ENCODE measurements at places on chromosomes 7 and 10.

DNA sequence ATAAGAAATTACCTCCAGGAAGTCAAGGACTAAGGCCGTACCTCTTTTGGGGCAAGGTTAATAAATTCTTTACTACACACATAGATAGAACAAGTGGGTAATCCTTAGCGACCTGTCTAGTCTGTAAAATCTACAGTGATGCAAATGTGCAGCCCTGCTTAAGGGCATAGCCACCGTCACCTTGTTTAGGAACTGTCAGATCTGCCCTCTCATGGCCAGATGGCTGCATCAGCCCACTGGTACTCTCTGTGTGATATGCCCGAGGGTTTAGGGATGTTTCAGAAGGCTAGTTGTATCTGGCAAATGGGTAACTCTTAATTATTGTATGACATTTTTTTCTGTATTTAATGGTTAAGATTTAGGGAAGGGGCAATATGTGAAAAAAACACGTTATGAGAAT is 74.3 kb downstream of the NRG3 start:
- DNase-seq = no peak

DNA sequence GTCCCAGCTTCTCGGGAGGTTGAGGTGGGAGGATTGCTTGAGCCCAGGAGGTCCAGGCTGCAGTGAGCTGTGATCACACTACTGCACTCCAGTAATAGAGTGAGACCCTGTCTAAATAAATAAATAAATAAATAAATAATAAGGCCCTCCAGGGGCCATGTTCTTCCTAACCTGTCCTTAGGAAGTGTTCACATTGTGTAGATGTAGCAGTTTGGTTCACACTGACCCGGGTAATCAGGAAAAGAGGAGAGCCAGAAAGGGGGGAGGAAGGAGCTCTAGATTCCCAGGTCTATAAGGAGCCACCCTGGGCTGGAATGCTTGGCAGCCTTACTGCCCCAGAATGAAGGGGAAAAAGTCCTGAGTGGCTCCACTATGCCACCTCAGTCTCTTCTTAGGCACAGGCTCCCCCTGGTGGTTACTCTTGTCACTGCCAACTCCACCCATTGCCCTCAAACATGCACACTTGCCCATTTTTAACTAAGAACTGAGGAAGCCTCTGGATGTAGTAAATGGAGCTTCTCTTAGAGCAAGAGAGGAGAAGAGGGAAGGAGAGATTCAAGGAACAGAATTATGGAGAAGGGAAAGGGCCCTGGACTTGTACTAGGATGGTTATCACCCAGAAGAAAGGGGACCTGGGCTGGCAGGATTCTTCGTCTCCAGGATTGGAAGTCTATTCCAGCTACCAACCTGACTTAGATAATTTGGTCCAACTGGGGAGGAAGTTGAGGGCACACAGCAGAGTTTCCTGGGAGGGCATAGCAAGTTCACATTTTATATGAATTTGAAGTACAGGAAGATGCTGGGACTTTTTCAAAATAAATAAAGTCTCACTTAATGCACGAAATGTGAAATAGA is 7.8 kb downstream of the HPS6 start:
- DNase-seq = peak; percentile 90

- no peak for DNase-seq
Measured at GRCh38 chr7:81327468-81328266, 408.8 kb upstream of the SEMA3C start.

- peak; percentile 41 for DNase-seq
Measured at GRCh38 chr10:77328272-77328816, 309.3 kb downstream of the KCNMA1 start.

- DNase-seq = peak; percentile 37
Measured at GRCh38 chr7:129434675-129435318, 565 bp downstream of the STRIP2 start.

- DNase-seq = no peak
Measured at GRCh38 chr7:33900501-33900900, 4.8 kb upstream of the BMPER start.

- peak; percentile 86 for DNase-seq
Measured at GRCh38 chr7:87574630-87575029, 26.1 kb downstream of the ABCB1 start.

GRCh38 chr7:135801045-135801693 is 52.6 kb upstream of the FAM180A start:
- DNase-seq = peak; percentile 73

DNA sequence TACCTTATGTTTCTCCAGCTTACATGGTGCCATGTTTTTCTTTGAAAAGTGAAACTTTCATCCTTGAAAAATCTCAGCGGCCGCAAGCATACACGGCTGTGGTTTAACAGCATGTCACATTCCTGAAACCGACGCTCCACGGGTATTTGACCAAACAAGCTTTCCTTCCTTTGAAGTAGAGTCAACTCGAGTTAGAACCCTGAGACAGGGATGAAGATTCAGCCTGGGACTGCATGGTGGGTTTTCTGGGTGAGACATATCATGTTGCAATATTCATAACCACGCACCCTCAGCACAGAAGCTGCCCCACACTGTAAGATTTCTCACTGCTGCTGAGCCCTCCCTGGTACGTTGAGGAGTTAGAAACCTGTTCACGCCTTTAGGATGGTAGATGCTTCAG is 8.1 kb downstream of the CYP26A1 start:
- no peak for DNase-seq

GRCh38 chr10:17443707-17444387 is 10.5 kb downstream of the ST8SIA6 start:
- no peak for DNase-seq

DNA sequence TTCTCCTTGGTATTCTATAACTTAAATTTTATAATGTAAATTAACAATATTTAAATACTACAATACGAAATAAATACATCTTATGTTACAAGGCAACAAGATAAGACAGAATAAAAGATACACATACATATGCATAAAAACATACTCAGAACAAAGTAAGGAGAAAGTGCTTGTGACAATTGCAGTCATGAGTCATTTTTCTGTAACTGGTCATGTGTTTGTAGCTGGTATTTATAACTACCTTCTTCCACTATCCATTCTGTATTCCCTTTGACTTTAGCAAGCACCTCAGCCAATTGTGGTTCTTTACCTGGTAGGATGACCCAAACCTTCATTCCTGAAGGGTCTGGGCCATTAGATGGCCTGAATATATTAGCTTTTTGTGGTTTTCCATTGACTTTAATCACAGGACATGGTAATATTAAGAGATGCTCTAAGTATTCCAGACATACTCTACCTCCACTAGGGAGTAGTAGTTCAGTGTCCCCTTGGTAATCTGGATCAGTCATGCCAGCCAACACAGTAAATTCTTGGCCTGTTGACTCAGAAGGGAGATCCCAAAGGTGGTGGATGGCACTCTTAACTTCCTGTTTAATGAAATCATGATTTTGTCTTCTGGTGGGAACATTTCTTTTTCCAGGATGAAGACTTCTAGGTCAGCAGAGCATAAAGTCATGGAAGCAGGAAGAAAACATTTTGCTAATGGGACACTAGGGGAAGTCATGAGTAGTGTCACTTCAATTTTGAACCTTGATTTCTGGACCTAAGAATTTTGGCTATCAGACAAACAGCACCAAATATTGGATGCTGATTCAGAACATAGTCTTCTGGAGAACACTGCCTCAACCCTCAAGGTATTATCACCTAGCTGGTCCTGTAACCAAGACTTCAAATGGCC is 733.7 kb upstream of the IGFBP3 start:
- no peak for DNase-seq

GRCh38 chr10:113108194-113108835 is 158.3 kb downstream of the TCF7L2 start:
- peak; percentile 36 for DNase-seq

- DNase-seq = no peak
Measured at GRCh38 chr7:23012186-23012585, 1.7 kb downstream of the HYCC1 start.

DNA sequence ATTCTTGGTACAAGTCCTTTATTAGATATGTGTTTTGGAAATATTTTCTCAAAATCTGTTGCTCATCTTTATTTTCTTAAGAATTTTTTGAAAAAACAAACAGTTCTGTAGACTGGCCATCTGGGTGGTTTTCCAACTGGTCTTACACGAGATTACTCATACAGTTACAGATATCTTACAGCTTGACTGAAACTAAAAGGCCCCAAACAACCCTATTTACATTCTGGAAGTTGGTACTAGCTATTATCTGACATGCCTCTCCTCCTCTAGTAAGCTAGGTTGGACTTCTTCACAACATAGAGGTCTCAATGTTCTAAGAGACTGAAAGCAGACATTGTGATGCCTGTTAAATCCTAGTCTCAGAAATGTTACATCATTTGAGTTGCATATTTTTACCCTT is 52.0 kb downstream of the ZNF22 start:
- no peak for DNase-seq

DNA sequence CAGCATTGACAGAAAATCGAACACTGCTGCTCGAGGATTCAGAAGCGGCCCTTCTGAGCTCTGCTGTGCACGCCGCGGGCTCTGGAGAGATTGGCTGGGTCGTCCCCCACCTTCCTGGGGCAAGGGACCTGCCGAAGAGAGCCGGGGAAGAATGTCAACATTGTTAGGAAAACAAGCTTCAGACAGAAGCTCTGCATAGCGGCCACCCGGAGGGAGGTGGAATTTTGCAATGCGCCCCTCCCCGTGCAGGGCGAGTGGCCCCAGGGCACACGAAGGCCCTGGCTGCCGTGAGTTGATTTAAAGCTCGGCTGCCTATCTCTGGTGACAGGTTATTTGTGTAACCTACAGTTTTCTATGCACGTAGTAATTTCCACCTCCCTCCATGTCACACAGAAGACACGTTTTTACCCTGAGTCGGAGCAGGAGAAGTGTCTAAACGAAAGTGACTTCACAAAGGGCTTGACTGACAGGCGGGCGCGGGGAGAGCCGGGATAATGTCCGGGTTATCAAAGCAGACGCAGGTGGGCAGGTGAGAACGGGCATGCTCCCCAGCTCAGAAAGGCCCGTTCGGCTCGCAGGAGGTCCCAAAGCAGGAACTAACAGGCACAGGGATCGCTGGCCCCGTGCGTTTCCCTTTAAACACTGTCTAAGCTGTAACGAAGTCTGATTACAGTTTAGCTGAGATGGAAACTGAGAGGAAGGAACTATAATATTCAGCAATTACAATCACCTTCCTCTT is 84.6 kb downstream of the PDGFA start:
- DNase-seq = no peak

GRCh38 chr10:57262892-57263291 is 901.8 kb upstream of the ZWINT start:
- DNase-seq = peak; percentile 91

Measured in OCI-M1 (cell line).